ENCODE measurements at places on chromosomes 3 and 15.

- no peak for DNase-seq
These were observed 2.0 kb upstream of the MANF start for GRCh38 chr3:51382947-51383578.

DNA sequence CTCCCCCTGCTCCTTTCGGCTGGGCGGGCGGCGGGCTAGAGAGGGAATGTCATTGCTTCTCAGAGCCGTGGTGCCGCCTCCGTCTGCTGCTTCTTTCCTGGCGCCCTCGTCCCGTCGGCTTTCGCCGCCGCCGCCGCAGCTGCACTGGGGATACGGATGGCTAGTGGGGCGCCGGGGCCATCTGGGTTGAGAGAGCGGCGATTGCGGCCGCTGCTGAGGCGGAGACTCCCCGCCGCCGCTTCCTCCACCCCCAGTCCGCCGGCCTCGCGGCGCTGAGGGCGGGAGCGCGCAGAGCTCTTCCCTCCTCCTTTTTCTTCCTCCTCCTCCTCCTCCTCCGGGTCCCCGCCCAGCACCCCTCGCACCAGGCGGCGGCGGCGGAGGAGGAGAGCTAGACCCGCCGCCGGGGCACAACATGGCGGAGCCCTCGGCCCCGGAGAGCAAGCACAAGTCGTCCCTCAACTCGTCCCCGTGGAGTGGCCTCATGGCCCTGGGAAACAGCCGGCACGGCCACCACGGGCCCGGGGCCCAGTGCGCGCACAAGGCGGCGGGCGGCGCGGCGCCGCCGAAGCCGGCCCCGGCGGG lies at the start of gene STT3B:
TSS of gene STT3B (plus strand) at position 339 of the 582 bp plus-strand sequence. CDS start at position 413, 74 bp downstream.
- peak; percentile 78 for DNase-seq

GRCh38 chr3:119401069-119401468 lies 62.3 kb downstream of the TMEM39A start:
- DNase-seq: no peak

DNA sequence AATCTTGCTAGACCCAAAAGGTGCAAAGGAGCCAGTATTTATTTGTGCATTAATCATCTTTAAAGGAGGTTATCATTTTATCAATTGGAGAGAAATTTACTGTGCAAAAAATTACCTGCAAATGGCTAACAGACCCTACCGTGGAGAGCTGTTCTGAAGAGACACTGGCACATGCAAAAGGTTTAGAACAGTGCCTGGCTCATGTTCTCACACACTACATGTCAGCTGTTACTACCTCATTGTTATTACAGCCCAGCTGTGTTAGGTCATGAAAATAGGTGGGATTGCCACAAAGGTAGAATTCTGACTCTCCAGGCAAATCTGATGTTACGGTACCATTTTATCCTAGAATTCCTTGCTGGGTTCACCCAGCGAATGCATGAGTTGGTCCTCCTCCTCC lies 137.3 kb downstream of the SNRK start:
- no peak for DNase-seq
